ENCODE measurements at places on chromosomes 3 and 15. TPM values are rescaled to one million over a fixed set of nuclear protein-coding genes. Genes with fewer than 3 reads are reported as not detected.
A peak's percentile ranks its signal among the peaks of the same experiment; 100 is the strongest.

DNA sequence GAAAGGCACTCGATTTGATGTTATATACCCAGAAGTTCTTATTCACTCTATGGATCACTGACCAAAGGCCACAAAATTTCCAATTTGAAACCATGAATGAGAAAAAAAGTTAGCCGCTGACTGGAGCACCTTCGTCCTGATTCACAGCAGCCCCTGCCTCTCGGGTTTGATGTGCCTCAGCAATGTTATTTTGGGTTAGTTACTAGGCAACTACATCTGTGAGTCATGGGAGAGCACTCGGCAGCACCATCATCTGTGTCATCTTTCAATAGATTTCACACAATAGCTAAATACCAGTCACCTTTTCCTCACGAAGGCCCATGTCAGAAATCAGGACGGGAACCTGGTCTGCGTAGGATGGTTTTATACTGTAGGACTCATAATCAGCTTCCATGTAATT lies 269.2 kb downstream of the ZBBX start:
- no peak overlapping the region for H3K4me3 ChIP-seq
- DNase-seq: no peak
- no peaks in the 10 kb centered on the region for H3K36me3 ChIP-seq
- no peaks in the 10 kb centered on the region for H3K4me1 ChIP-seq
- H3K27ac ChIP-seq: no peak overlapping the region

GRCh38 chr15:32784581-32784980 lies 66.8 kb downstream of the GREM1 start:
- H3K36me3 ChIP-seq: no peaks in the 10 kb centered on the region
- H3K4me3 ChIP-seq: no peak overlapping the region
- no peak overlapping the region for H3K27ac ChIP-seq
- no peaks in the 10 kb centered on the region for H3K27me3 ChIP-seq
- H3K4me1 ChIP-seq: no peaks in the 10 kb centered on the region

DNA sequence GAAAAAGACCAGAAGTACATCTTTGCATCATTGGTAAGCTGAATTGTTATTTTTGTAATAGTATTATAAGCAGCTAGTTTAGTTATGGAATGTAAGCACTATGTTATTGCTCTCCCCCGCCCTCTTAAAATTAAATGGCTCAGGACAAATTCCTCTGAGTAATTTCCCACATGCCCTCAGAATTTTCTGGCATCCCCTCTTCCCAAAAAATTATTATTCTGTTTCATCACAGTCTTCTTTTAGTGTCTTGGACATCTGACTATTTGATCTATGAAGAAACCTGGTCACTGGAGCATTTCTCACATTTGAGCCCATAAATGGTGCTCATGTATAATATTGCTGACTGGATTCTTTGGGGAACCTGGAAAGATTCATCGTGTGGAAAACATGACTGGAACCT lies 68.3 kb downstream of the KLHL25 start:
- no peak for DNase-seq
- H3K36me3 ChIP-seq: peaks cover 49% of the 10 kb centered on the region
- H3K27ac ChIP-seq: no peak overlapping the region
- H3K27me3 ChIP-seq: no peaks in the 10 kb centered on the region

GRCh38 chr15:81274931-81275707 lies 48.8 kb downstream of the STARD5 start:
- H3K4me3 ChIP-seq: no peak overlapping the region
- H3K27me3 ChIP-seq: no peaks in the 10 kb centered on the region
- H3K27ac ChIP-seq: no peak overlapping the region
- no peaks in the 10 kb centered on the region for H3K36me3 ChIP-seq

DNA sequence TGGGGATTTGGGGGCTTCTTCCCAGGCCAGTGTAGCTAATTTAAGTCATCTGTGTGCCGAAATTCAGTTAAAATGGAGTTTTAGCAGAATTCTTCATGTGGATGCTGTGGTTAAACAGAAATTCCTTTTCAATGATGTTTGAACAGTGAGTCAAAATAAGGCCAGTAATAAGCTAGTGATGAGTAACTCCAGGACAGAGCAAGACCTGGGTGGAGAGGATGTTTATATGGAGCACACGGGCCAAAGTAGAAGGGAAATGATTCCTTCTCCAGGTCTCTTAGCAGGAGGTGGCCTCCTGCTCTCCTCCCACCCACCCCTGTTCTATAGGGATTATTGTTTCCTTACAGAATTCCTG lies 31.9 kb upstream of the UACA start:
- DNase-seq: peak; percentile 91
- no peak overlapping the region for H3K27ac ChIP-seq
- peaks cover 8% of the 10 kb centered on the region for H3K4me1 ChIP-seq

DNA sequence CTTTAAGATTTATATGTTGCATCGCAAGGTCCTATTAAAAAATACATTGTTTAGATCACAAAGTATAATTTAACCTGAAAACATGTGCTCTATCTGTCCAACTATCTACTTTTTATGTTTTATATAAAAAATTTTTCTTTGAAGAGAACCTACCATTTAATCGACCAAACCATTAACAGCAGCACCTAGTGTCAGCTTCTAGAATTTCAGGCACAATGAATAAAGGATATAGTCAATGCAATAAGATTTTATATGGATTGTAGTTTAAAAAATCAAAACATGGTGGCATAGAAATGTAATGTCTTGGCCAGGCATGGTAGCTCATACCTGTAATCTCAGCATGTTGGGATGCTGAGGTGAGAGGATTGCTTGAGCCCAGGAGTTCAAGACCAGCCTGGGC lies 313.7 kb downstream of the GAP43 start:
- H3K4me1 ChIP-seq: peaks cover 4% of the 10 kb centered on the region
- H3K4me3 ChIP-seq: no peak overlapping the region
- H3K36me3 ChIP-seq: no peaks in the 10 kb centered on the region
- no peak for DNase-seq
- H3K27ac ChIP-seq: no peak overlapping the region

- peak overlapping the region; percentile 33 for H3K4me3 ChIP-seq
- no peaks in the 10 kb centered on the region for H3K4me1 ChIP-seq
- no peak for DNase-seq
- no peaks in the 10 kb centered on the region for H3K36me3 ChIP-seq
Observed at GRCh38 chr15:65981837-65982626, 112.7 kb downstream of the RAB11A start.

Gene POPDC2
- total RNA-seq: 214 TPM

All from cardiac muscle cell (in vitro differentiated cells and primary cell).